Kidney (tissue), 22 donors: ENCODE measurements at places on chromosomes 6 and 20. TPM values are rescaled to one million over a fixed set of nuclear protein-coding genes. Genes with fewer than 3 reads are reported as not detected.

THEMIS gene
- polyA plus RNA-seq, result not detected

POM121L2 gene
- polyA plus RNA-seq, result not detected

GJA10 gene
- polyA plus RNA-seq, result not detected

- no peak for DNase-seq
These were observed 136.2 kb upstream of the STMND1 start for GRCh38 chr6:16965689-16966088.

DNA sequence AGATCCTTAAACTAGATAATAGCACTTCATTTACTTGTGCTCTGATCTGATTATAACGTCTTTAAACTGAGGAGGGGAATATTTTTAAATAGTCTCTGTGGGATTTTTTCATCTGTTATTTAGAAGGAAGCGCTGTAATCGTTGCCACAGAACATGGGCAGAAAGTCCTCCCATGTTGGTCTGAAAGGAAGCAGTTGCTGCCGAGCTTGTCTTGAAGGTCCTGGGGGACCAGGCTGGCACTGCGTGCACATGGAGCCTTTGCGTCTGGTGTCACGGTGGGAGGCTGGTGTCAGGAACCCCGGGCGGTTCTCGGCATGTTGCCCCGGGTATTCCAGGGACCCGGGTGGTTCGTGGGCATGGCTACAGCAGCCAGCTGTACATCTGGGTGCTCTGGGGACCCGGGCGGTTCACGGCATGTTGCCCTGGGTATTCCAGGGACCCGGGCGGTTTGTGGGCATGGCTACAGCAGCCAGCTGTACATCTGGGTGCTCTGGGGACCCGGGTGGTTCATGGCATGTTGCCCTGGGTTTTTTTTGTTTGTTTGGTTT, 11.5 kb downstream of the TPD52L2 start:
- DNase-seq, result no peak

DNA sequence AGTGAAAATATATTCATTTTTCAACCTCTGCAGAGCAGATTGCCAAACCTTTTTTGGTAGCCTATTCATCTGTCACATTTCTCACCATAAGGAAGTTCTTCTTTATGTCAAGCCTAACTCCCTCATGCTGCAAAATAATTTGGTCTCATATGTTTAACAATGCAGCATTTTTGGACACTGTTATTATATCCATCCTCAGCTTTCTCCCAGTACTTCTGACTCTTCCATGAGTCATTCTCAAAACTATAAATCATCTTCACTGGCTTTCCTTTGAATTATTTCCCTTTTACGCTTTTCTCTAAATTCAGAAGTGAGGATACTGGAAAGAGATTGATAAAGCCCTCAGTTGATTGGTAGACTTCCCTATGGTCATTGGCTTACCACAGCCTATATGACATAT, 192.2 kb downstream of the TPBG start:
- DNase-seq, result no peak

GRCh38 chr6:119633461-119633860, 283.9 kb upstream of the MAN1A1 start:
- no peak for DNase-seq

- DNase-seq, result no peak
These were observed 506.5 kb downstream of the PREX1 start for GRCh38 chr20:48321271-48321670.
